ENCODE measurements at places on chromosomes 2 and 18.

DNA sequence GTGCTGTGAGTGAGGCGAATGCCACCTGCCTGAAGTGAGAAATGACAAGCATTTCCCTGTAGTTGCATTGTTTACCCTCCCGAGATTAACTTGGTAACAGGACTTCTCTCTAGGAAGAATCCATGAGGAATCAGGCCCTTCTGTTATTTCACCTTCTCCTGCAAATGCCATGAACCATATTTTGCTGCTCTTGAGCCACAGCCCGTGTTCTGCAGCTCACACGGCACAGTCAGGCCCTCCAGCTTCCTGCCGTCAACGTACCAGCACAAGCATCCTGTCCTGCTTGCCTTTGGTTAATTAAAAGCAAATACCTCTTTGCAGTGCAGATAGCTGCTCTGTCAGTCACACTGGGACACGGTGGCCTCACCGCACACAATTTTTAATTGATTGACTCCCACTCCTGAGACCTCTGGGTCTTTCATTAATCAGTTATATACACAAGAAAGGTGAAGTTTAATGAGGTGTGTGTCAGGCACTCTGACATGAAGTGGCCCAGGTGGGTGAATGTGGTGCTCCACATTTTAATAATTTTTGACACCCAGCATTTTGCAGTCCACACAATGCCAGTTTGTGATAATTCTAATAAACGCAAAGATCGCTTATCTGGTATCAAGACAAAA is 95.3 kb upstream of the ASB18 start:
- no peak for DNase-seq

DNA sequence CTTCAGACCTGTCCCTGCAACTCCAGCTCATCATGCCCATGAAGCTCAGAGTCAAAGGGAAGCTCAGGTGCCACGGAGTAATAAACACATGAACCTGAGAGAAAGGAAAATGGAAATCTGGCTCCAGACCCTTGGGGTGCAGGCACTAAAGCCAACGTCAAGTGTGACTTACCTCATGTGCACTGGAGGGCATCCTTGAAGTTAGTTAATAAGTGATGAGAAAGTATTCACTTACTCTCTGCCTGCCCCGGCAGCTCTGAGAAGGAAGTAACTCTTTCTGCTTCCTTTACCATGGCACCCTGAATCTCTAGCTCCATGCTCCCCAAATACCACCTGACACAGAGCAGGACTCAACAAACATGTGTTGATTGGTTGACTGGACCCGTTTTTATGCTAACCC is 21.4 kb upstream of the AGAP1 start:
- DNase-seq = no peak

GRCh38 chr2:202762556-202762955 is 109.0 kb downstream of the ICA1L start:
- no peak for DNase-seq

- DNase-seq = no peak
Measured at GRCh38 chr2:54360055-54360792, 95.9 kb upstream of the SPTBN1 start.

GRCh38 chr2:147255812-147256211 is 589.0 kb upstream of the ACVR2A start:
- DNase-seq = no peak

DNA sequence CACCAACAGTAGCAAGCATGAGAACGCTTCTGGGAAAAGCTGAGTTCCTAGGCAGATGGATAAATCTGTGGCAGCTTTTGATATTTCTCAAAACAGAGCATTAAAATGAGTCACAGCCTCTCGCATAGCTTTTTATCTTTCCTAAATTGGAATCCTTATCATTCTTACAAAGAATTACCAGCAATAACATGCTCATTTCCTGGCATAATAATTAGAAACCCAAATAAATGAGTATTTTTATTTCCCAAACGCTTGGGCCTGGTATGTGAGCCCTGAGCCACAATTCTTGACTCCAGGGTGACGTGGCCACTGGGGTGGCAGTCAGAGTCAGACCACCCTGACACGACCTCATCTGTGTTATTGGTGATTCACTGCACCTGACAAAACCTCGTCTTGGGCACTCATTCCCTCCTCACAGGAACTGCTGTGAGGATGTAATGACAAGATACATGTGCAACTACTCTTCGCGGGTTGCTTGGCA is 210.7 kb downstream of the ARL4C start:
- no peak for DNase-seq
